ENCODE measurements at places on chromosomes 7 and 10. TPM values are rescaled to one million over a fixed set of nuclear protein-coding genes. Genes with fewer than 3 reads are reported as not detected.

CLDN4 gene
- not detected for total RNA-seq

AKR1C4 gene
- total RNA-seq, result not detected

CFAP69 gene
- 1.6 TPM for total RNA-seq

LRRC18 gene
- total RNA-seq, result not detected

STEAP1B gene
- total RNA-seq, result not detected

ADK gene
- 41.4 TPM for total RNA-seq

C10orf105 gene
- total RNA-seq, result 0.05 TPM

MRPL32 gene
- total RNA-seq, result 66.8 TPM
